ENCODE measurements at places on chromosomes 12 and 14.
A peak's percentile ranks its signal among the peaks of the same experiment; 100 is the strongest.

GRCh38 chr14:69581316-69581935 is 6.8 kb upstream of the CCDC177 start:
- DNase-seq = no peak

DNA sequence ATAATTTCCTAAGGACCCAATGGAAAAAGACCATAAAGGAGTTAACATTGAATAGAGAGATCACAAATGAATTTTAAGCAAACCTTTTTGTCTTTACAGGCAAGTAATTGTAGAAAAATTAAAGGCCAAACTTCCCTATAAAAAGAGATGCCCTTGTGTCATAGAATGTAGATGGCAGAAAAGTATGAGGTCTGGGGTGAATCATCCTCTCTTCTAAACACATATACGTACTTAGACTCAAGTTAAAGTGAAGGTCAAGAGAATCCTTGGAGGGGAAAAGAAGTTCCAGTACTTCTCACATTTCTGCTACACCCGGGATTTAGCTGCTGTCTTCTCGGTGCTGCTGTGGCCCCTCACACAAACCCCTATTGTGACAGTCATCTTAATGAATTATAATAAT is 116.2 kb upstream of the ARID2 start:
- peak; percentile 53 for DNase-seq

GRCh38 chr12:2384533-2385351 is 332.0 kb downstream of the CACNA1C start:
- no peak for DNase-seq

DNA sequence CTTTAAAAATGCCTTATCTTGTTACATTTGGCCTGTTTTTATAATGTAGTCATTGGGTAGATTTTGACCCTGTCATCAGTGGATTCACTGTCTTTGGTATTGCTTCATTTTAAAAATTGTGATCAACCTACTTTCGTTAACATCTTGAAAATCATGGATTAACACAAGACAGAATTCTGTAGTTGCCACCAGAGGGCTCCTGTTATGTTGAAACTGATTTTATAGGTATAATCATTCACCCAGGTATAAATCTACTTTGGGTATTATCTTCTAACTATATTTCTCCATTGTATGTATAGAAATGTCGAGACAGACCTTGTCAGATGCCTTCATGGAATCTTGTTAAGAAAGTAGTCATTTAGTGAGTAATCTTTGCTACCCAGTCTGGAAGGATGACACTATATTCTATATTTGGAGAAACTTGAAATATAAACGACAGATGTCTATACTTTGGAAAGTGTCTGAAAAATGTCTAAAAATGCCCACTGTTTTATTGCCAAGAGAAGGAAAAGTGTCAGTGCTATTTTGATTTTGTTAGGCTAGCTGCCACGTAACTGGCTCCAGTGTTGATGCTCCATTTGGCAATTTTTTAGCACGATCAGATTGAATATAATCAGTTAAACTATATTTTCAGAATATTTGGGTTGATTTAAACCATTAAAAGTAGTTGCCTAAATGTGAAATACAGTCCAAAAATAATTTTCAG is 129.4 kb downstream of the PELI2 start:
- DNase-seq = no peak

GRCh38 chr12:125132698-125133400 is 67.6 kb downstream of the AACS start:
- DNase-seq = peak; percentile 73

DNA sequence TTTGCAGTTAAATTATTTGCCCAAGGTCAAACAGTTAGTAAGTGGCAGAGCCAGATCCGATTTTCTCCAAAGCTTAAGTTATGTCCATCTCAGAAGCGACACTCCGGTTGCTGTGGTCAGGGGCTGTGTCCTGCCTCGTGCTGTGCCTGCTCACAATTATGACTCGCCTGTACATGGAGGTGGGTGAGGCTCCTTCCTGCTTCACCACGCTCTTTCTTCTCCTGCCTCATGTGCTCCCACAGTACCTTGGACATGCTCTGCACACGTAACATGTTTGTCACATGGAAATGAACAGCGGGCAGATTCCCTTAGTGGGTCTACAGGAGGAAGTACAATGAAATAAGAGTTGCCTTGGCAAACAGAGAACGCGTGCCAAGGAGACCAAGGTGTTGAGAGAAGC is 62.2 kb upstream of the CCND2 start:
- DNase-seq = no peak

DNA sequence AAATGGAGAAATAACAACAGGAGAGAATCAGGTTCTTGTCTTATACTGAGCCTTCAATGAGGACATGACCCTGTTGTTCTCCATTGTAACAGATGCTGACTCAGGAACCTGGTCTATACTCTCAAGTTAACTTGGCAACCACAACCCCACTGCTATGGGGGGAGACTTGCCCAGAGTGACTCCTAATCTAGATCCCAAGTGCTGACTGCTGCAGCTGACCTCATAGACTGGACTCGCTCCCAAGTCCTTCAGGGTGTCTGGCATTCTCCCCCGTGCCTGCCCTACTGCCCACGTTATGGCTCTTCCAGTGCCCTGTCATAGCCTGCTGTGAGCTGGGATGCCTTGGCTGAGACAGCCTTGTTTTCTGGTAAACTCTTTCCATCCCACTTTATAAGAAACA is 37.1 kb downstream of the NID2 start:
- no peak for DNase-seq

DNA sequence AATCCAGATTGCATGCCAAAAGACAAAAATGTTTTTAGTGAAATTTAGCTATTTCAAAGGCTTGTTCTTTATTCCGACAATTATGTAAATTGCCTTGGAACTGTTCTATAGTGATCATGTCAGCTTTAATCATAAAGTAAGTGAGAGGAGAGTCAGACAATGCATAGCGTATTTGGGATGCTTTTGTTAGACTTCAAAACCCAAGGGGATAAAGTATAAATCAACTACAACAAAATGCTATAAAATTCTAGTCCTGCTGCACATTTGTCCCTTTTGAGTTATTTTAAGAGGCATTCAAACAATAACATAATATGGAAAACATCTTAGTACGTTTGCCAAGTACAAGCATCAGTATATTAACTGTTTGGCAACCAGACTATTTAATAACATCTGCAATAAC is 11.3 kb downstream of the RTRAF start:
- no peak for DNase-seq

- peak; percentile 3 for DNase-seq
Measured at GRCh38 chr14:68790644-68791077, 2.2 kb downstream of the ZFP36L1 start.

DNA sequence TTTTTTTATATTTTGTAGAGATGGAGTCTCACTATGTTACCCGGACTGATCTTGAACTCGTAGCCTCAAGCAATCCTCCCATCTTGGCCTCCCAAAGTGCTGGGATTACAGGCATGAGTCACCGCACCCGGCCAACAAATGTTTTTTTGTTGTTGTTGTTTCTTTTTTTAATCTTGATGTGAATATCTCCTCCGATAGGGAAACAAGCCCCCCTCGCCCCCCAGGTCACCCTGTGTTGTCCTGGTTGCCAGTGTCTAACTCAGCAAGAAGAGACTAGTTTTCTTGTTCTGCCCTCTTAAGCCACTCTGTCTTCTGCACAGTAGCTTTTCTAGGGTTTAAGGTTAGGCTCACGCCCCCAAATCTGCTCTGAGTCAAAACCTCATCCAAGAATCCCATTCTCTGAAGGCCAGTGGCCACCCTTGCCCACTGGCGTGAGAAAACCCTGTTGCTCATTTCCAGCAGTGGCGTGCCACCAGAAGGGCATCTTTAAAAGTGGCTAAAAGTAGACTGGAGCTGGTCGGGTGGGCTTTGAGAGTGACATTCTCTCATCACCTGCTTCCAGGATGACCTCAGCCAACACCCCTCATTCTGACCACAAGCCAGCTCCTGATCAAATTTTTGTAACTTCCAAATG is 42.7 kb downstream of the C14orf132 start:
- no peak for DNase-seq

DNA sequence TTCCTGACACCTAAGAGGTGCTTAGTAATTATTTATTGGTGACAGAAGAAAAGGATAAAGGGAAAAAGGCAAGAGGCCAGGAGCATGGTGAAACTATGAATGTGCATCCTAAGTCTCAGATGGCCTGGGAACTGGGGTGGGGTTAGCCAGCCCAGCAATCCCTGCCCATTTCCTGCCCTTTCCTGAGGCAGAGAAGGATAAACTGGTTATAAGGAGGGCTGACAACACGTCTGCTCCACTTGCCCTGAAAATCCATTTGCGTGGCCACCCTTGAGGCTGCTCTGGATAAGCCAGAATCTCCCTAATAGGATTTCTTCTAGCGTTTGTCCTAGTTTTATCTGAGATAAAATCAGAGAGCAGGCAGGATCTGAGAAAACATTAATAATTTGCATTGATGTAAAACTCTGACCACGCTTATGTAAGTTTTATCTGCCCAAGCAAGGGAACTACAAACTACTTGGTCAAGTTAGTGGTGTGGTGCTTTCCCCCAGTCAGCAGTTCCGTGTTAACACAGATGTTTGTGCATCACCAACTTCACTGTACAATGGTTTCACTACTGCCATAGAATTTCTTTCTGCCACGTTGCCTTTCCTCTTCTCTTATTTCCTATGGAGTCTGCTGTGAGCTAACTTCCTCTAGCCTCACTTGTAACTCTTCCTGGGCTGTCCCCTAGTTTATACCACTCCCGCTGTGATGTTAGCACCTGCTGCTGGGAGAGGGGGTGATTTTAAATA is 392.7 kb downstream of the RPS29 start:
- peak; percentile 1 for DNase-seq

- DNase-seq = peak; percentile 93
Measured at GRCh38 chr14:102370305-102370809, 7.6 kb downstream of the TECPR2 start.

DNA sequence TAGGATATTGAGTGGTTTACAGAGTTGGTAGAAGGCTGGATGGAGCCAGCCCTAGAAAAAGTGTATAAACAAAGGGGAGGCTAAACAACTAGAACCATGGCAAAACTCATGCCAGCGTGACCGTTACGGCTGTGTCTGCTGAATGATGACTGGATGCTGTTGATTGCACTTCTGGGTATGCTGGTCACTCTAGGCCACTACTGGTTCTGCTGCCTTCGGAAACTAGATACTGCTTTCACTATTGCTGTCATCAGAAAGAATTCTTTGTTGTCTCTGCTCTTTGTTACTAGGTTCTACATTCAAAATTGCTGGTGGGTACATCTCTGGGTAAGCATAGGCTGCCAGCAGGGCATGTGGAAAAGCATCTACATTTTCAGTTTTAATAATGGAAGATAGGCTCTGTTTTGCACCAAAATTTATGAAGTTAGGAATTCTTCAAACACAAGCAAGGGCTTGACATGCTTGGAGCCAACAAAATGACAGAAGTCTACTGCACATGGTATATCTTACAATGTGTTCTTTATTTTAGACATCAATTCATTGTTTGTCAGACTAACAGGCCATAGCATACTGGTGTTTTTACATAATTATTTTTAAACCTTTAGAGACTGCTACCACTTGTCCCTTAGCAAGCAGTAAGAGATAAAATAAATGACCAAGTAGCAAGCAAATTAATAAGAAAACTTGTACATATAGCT is 15.4 kb downstream of the MON2 start:
- DNase-seq = no peak

DNA sequence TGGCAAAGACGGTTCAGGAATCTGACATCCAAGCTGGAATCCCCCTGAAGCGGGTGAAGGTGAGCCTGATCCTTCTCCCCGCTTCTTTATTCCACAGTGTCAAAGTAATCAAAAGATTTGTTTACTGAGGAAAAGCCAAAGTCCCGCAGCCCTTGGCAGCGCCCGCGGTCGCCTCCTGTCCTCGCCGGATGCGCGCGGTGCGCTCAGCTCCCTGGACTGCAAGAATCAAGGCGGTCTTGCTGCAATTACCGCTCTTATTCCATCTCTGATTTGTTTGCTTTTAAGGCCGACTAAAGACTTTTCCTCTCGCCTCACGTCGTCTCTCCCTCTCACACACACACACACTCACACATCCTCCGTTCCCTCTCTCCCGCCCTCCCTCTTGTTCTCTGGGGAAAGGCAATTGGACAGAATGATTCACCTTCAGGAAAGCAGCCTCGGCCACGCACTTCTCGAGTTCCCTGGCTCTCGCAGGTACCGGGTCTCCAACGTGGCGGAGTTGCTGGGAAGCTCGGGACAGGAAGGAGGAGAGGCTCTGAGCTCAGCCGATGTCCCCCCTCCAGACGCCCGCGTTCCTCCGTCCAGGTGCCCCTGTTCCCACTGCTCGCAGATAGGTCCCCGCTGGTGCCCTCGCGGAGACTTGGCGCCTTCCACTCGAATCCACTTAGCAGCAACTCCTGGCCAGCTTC is 68.6 kb upstream of the USP15 start:
- no peak for DNase-seq

DNA sequence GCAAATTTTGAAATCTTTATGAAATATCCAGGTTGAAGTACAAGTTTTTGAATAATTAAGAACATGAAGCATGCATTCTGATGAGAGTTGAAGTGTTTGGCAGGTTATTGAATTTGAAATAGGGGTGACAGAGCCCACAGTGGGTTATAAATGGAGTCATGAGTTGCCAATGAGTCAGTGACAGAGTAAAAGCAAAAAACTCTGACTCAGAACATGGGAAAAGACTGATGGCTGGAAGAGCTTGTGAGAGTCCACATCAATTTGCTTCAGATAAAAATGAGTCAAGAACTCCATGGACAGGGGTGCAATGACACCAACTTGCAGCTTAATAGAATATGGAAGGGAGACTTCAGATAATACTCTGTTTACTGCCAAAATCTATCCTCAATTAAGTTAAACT is 105.3 kb downstream of the SLC6A15 start:
- DNase-seq = no peak

DNA sequence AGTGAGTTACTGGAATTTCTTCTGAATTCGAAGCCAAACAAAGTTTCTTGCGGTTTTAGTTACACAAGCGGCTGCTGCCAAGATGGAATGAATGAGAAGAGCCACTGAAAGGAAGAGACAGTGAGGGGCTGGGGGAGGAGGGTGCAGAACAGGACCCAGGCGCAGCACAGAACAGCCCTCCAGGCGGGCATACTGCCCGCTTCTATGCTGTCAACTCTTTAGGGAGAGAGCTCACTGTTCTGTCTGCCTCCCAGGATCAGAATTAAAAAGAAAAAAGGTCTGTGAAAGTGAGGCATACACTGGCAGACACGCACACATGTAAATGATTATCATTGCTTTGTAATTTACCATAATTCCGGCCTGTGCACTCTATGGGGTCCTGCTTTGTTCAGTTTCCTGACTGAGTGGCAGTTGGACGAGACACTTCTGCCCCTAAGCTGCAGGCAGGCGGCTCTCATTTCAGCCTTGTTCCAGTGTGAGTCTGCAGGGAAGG is 231.6 kb downstream of the CACNA1C start:
- DNase-seq = peak; percentile 74

GRCh38 chr14:103023881-103024473 is 33.4 kb downstream of the CDC42BPB start:
- no peak for DNase-seq

DNA sequence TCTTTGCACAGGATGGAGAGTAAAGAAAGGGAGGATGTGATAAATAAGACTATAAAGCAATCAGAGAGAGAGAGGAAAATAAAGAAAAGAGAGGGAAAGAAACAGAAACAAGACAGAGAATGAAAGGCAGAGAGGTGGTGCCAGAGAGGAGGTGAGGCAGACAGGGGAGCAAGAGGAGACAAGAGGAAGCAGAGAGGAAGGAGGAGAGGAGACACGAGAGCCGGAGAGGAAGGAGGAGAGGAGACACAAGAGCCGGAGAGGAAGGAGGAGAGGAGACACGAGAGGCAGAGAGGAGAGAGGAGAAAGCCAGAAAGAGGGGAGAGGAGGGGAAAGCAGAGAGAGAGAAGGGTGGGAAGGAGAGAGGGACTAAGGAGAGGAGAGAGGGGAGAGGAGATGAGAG is 125.2 kb downstream of the PAPOLA start:
- DNase-seq = no peak
